ENCODE measurements at places on chromosomes 12 and 14.
A peak's percentile ranks its signal among the peaks of the same experiment; 100 is the strongest.

- H3K4me1 ChIP-seq = no peaks in the 10 kb centered on the region
- H3K27me3 ChIP-seq = no peaks in the 10 kb centered on the region
- H3K36me3 ChIP-seq = no peaks in the 10 kb centered on the region
- H3K27ac ChIP-seq = no peak overlapping the region
These were observed 58.7 kb downstream of the CCDC59 start for GRCh38 chr12:82299319-82300025.

GRCh38 chr14:68147303-68147702 lies 327.7 kb downstream of the RAD51B start:
- H3K27ac ChIP-seq = no peak overlapping the region
- no peaks in the 10 kb centered on the region for H3K27me3 ChIP-seq
- DNase-seq = no peak

DNA sequence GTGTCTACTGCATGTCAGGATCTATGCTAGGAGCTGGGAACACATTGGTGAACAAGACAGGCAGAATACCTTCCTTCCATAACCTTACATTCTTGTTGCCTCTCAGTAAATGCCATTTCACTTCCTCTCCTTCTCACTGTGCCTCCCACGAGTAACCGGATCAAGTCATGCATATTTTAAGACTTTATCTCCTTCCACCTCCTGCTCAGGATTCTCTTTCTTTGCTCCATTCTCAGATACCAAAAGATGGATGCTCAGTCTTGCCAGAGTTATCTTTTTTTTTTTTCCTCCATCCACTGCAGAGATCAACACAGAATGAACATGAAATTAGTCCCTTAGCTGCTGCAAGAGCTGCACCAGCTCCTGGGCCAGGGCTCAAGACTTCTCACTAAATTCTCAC lies 20.0 kb upstream of the APPL2 start:
- no peaks in the 10 kb centered on the region for H3K36me3 ChIP-seq
- no peaks in the 10 kb centered on the region for H3K27me3 ChIP-seq
- no peaks in the 10 kb centered on the region for H3K4me1 ChIP-seq
- no peak overlapping the region for H3K4me3 ChIP-seq

GRCh38 chr12:2693980-2694610 lies 100.7 kb upstream of the FKBP4 start:
- no peak overlapping the region for H3K27ac ChIP-seq
- no peaks in the 10 kb centered on the region for H3K36me3 ChIP-seq
- peaks cover 40% of the 10 kb centered on the region for H3K4me1 ChIP-seq
- DNase-seq = no peak

GRCh38 chr12:68835333-68835908 lies 27.4 kb downstream of the MDM2 start:
- H3K4me1 ChIP-seq = no peaks in the 10 kb centered on the region
- H3K4me3 ChIP-seq = no peak overlapping the region
- no peaks in the 10 kb centered on the region for H3K27me3 ChIP-seq
- no peak for DNase-seq
- H3K27ac ChIP-seq = peak overlapping the region; percentile 19

GRCh38 chr12:101552277-101552676 lies 42.5 kb upstream of the MYBPC1 start:
- no peaks in the 10 kb centered on the region for H3K4me1 ChIP-seq
- no peak for DNase-seq
- H3K27me3 ChIP-seq = no peaks in the 10 kb centered on the region
- no peaks in the 10 kb centered on the region for H3K36me3 ChIP-seq

DNA sequence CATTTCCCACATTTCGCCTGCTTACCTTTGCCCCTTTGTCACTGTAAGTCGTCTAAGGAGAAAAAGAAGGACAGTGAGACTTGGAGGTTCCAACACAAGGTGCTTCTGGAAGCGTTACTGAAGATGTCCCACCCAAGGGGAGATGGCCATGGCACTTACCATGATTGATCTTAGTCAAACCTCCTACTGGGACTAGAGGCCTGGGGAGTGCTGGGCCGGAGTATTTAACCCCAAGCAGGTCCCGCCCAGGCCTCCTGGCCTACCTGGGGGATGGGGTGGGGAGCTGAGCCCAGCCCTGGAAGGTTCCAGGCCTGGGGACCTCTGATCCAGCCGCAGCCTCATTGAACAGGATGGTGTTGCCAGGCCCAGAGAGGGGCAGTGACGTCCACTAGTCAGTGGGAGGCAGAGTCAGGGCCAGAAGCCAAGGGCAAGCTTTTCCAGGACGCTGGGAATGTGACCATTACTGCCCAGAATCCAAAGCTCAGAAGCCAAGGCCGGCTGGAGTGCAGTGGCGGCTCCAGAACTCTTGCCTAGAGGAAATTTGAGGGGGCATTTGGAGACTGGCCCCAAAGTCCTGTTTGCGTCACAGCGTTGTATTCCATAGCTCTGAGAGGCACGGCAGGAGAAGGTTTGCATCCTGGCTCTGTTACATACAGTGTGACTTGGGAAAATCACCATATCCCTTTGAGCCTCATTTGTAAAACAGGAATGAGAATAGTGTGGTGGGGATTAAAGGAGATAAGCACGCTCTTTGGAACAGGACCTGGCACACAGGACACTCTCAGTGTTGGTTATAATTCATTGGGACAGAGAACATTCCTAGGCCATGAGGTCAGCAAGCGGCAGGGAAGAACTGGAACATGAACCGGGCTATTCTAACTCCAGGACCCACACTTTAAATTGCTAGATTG lies at the start of gene HPD:
Gene HPD (minus strand): TSS at position 198 of the 911 bp plus-strand sequence. CDS start 36 bp downstream, at position 162.
- H3K4me1 ChIP-seq = no peaks in the 10 kb centered on the region
- no peaks in the 10 kb centered on the region for H3K27me3 ChIP-seq
- no peak for DNase-seq
- no peaks in the 10 kb centered on the region for H3K36me3 ChIP-seq
